ENCODE measurements at places on chromosomes 6 and 20.

GRCh38 chr6:154458565-154459470 is 51.7 kb downstream of the CNKSR3 start:
- DNase-seq = no peak

DNA sequence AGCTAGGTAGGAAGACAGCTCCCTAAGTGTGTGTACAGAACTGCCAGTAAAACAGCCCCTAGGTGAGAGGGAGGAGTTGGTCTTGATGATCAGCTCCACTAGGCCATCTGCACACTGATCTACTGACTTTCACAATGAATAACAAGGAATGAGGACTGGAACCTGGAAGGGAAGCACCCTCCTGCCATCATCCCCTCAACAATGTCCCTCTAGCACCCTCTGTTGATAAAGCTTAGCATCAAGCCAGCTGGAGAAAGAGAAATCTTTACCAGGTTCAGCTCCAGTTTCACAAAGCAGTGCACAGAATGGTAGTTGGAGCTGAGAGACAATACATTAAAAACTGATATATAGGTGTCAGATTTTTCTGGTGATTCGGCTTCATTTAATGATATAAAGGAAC is 57.2 kb upstream of the IRAK1BP1 start:
- DNase-seq = no peak

DNA sequence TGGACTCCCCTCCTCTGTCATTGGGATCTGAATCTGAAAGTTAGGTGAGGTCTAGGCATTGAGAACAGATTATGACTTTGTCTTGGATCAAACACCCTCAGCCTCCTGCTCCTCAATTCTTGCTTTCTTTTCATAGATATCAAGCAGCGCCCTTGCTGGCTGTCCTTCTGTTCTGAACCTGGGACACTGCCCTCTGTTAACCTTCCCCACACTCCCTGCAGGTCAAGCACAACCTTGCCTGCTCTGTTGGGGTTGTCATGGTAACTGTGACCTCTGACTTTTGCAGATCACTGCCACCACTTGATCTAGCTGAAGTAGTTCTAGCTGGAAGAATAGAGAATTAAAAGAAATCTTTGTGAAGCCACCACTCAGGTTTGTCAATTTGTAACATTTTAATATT is 16.4 kb upstream of the MICA start:
- DNase-seq = no peak

GRCh38 chr6:137666202-137666774 is 172.1 kb upstream of the OLIG3 start:
- no peak for DNase-seq

GRCh38 chr6:55955684-55956083 is 80.3 kb upstream of the BMP5 start:
- DNase-seq = no peak

DNA sequence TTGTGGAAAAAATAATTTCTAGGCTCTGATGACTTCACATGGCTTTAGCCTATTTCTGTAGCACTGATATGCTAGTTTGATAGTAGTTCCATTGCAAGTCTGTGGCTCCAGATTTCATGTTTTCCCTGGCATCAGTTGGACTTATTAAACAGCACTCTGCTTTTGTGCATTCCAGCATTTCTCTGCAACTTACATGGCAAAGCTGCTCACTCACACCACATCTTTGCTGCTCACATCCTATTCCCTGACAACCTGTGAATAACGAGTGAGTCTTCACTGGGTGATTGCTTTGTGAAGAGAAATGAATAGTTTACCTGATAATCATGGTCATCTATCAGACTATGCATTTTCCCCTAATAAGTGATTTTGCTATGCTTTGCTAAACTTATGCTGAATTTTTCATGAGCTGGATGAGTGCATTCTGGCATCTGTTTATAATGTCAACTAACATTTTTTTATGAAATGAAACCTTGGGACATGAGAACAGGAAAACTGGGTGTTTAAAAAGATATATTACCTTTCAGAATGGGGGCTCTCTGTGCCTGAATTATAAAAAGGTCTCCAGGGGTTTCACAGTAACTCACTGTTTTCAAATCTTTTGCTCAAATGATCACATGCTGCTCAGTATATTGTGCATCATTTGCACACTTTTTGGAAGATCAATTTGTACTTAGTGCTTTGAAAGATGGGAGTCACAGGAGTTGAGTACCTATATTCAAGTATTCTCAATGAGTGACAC is 301.8 kb downstream of the TBC1D32 start:
- DNase-seq = no peak

- no peak for DNase-seq
Measured at GRCh38 chr6:73586416-73586974, 65.7 kb upstream of the EEF1A1 start.

- no peak for DNase-seq
Measured at GRCh38 chr20:8361006-8361652, 229.1 kb downstream of the PLCB1 start.

DNA sequence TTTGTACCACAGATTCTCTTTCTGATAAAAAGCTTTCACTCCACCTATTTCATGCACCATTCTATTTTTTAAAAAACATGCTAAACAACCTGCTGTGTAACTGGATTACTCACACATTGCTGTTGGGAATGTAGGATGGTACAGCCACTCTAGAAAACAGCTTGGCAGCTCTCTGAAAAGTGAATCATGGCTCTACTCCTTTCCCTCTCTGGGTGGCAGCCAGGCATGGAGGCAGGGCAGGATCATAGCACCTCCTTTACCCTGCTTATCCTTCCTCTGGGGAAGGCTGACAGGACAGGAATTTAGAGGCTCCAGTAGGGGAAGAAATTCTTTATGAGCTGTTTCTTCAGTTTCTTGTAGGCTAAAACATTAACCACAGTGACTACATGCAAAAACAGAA is 6.7 kb upstream of the VNN2 start:
- peak; percentile 27 for DNase-seq

DNA sequence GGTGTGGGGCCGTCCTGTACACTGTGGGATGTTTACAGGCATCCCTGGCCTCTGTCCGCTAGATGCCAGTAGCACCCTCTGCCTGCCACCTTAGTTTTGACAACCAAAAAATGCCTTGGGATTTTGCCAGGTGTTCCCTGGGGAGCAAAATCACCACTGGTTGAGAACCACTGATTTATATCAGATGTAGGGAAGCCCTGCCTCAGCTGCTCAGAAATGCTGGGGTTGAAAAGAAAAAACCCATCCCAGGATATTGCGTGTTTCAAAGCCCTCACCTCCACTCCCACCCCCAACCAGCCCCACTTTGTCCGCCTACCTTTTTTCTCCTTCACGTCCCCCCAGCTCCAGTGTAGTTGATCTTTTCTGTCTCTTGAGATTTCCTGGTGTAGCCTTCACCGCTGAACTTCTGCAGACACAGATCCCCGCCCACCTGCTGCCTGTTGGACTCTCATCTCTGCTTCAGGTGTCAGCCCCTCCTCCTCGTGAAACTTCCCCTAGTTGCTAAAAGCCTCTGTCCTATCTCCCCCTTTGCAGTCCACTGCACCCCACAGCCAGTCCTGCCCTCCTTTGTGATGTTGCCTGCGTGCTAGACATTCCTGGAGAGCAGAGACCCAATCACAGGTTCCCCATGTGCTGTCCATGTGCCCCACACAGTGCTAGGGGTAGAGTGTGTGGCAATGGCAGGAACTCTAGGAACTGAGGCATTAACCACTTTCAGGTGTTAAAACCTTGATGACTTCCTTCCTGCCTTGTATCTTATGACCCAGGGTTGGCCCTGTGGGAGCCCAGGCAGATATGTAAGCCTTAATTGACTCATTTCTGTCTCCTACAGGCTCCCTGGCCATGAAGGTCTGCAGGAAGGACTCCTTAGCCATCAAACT is 98.9 kb downstream of the TBC1D7 start:
- no peak for DNase-seq

GRCh38 chr6:73965539-73966029 is 269.6 kb downstream of the CD109 start:
- no peak for DNase-seq

DNA sequence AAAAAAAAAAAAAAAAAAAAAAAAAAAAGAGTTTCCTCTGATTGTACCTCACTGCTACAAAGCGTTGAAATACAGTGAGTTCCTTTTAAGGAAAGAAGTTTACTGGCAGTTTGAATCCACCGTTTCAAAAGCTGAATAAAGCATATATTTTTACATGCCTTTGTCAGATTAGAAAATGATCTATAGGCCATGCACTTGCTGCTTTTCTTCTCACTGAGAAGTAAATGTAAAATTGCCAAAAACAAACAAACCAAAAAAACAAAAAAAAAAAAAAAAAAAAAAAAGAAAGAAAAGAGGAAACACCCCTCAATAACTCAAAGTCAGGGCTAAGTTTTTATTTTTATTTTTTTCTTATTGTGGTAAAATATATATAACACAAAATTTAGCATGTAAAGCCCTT is 81.9 kb downstream of the LYRM4 start:
- no peak for DNase-seq

- no peak for DNase-seq
Measured at GRCh38 chr6:160010067-160010466, 41.2 kb downstream of the IGF2R start.

GRCh38 chr20:17556837-17557674 is 12.8 kb upstream of the DSTN start:
- DNase-seq = peak; percentile 8

DNA sequence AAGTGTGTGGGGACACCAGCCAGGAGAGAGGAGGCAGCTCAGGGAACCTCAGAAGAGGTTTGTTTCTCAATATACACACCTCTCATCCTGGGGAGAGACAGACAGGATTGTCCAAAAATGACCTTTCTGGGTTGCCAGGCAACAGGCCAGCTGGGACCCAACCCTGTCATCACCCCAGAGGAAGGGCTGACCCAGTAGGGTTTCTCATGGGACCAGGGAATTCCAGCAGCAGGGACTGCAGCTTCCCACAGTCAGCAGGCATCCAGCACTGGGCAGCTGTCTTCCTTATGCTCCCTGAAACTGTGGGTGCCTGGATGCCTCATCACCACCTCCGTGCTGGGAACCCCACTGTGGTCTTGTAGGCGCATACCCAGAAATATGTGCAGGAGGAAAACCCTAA is 1.3 kb downstream of the C20orf202 start:
- DNase-seq = no peak

DNA sequence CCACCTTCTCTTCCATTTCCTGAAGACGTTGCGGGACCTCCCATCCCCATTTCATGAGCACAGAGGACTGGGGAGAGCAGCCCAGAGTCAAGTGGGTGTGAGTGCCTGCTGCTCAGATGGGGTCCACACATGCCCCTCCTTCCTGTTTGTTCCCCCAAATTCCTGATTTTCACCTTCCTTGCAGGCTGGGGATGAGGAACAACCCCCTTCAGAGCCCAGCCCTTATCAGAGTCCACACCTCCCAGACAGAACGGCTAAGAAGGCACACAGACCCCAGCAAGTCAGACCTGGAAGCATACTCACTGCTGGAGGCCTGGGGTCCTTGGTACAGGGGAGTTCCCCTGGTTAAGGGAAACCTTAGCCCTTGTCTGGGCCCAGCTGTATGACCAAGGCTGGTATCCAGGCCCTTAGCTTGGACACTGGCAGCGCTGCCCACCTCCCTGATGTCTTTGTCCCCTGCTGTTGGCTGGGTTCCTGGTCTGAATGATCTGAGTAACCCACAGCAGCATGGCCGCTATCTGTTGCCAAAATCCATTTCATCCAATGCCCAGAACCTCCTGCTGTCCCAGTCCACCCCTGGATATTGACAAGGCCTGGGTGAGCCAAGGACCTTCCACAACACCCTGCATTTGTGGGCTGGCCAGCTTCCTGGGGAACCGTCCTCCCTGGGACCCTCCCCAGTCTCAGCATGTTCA is 230.9 kb downstream of the SYNDIG1 start:
- no peak for DNase-seq

DNA sequence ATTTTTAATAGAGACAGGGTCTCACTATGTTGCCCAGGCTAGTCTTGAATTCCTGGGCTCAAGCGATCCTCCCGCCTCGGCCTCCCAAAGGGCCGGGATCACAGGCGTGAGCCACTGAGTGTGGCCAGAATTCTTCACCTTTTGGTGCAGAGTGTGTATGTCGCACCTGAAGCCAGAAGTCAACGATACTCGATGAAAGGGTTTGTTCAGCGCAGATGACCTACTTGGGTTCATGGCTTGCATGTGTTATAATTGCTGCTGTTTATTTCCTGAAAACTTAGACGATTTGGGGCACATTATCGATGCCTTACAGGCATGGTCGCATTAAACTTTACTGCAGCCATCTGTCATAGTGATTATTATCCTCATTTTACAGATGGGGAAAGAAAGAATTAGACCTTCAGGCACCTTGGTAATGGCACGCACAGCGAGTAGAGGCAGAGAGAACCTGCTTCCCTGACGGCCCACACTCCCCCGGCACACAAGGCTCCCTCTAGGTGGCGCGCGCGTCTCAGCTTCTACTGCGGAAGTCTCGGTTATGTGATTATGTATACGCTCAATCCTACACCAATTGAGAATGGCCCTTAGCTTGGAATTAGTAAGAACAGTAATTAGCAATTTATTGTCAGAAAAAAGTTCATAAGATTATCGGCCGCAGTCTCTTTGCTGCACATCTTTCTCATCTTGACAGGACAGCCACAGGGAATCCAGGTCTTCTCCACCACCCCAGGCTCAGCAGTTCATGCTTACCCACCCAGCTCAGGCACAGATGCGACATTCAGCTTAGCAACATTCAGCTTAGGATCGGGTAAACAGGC is 212.8 kb upstream of the PROKR2 start:
- peak; percentile 84 for DNase-seq

DNA sequence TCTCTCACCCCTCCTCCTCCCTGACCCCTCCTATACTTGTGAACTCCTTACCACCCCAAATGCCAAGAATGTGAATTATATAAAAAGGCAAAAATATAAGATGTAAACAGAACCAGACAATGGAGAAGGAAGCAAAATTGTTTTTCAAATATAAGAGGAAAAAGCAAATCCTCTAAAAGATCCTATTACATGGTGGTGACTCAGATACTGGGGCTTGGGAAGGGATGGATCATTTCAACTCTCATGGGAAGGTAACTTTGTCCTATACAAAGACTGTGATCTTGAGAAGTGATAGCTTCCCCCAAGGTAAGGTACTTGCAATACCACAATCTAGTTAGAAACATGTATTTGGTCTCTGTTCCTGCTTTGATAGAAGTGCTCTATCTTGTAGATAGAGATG is 24.6 kb upstream of the TNFRSF21 start:
- DNase-seq = no peak

DNA sequence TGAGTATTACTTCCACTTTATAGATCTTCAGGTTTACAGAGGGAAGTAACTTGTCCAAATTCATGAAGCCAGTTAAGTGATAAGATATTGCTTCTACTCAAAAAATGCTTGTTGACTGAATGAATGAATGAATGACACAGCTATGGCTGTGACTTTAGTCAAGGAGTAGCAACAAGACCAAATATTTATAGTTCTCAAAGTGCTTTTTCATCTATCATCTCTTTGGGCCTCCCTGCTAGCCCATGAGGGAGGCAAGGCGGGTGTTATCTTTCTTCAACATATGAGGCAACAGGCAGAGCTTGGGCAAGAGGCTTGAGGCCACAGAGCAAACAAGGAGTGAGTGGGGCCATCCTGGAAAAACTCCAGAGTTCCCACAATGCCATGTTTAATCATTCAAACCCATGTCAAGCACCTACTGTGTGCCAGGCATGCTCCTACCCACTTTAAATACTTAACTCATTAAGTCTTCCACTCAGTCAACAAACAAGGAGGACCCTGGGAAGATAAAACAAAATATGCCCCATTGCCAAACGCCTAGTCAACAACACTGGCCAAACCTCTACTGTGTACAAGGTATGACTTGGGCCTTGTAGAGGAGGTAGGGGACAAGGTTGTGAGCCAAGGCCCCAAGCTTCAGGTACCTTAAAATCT is 15.9 kb downstream of the BCL2L1 start:
- no peak for DNase-seq

- DNase-seq = no peak
Measured at GRCh38 chr6:139303185-139303584, 11.4 kb upstream of the TXLNB start.
